T47D (cell line): ENCODE measurements at places on chromosomes 12 and 14.

DNA sequence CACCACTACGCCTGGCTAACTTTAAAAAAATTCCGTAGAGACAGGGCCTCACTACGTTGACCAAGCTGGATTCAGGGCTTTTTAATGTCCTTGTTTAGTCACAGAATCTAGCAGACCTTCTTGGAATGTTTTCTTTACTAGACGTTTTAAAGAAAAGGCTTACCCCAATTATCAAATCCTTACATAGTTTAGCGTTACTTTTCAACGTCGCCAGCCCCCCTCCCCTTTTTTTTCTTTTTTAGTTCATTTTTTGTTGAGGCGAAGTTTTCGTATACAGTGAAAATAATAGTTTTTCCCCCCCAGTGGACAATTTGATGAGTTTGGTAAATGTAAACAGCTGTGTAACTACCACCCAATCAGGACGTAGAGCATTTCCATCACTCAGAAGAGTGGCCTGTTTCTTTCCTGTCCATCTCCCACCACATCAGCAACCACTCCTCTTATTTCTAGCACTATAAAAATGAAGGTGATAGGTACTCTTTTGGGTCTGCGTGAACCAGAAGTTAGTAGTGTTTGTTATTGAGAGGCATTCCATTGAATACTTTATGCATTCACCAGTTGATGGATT, 753 bp upstream of the DLGAP5 start:
- no peak for DNase-seq

DNA sequence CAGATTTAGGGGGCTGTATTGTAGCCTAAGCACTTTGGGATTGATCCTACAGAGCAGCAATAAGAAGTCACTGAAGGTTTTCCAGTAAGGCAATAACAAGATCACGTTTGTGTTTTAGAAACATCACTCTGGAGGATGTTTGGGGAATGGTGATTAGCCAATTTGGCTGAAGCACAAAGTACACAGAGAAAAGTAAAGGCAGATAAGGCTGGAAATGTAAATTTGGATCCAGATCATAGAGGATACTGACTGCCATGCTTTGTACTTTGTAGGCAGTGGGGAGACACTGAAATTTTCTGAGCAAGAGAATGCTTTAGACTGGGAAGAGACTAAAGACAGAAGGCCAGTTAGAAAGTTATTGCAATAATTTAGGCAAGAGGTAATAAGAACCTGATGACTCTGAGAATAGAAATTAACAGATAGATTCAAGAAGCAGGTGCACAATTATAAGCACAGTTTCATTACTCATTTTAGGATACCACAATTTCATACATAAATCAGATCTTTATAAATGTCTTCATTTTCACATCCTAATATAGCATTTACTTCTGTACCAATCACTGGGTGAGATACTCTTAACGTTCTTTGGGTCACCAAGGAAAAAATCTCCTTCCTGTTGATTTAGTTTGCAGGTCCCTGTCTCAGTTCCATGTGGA, 314.5 kb upstream of the GARIN6 start:
- no peak for DNase-seq

DNA sequence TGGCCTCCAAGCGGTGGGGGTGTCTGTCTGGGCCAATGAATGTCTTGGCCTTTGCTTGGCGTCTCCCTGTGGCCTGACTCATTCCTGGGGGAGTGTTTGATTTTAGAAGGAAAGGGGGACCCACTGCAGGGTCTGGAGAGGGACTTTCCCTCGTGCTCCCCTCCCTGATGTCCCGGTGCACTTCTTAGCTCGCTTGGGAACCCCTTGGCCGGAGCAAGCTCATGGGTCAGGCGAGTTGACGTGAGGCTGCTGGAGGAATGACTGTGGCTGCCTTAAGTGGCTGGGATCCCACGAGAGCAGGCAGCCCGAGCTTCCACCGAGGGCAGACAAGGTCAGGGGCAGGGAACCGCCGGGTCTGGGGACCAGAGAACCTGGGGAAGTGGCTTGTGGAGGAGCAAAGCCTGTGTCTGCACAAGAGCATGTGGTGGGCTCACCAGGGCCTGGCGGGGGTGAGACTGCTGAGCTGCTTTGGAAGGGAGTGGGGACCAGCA, 218.4 kb upstream of the C14orf180 start:
- DNase-seq, result no peak

- no peak for DNase-seq
Observed at GRCh38 chr12:25497021-25497420, 56.1 kb downstream of the LMNTD1 start.

GRCh38 chr12:108663324-108664015, 29.8 kb upstream of the SELPLG start:
- no peak for DNase-seq

DNA sequence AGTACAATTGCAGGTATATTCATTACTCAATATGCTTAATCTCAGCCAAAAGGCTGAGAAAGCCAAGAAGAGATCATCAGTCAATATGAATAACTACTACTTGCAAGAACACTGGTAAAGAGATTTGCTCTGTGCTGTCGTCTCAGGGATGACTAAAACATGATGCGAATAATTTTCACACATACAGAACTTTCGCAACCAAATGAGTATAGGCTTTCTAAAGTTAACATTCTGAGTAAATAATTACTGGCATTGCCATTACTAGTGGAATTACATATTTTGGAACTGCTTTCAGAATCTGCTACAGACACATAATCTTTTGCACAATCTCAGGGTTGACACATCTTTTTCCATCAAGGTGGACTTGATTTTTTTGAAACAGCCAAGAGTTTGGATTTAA, 24.7 kb downstream of the NCKAP1L start:
- DNase-seq, result no peak

DNA sequence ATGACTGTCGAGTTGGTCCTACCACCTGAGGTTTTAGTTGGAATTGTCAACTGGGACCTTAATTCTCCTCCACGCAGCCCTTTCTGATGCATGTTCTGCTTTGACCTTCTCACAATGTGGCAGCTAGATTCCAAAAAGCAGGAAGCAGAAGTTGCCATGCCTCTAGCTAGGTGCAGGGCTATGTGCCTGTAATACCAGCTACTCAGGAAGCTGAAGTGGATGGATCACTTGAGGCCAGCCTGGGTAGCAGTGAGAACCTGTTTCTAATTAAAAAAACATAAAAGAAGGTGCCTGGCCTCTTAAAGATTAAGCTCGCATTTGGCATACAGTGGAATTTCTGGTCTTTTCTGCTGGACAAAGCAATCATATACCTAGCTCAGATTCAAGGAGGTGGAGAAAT, 77.1 kb downstream of the FGD4 start:
- no peak for DNase-seq

DNA sequence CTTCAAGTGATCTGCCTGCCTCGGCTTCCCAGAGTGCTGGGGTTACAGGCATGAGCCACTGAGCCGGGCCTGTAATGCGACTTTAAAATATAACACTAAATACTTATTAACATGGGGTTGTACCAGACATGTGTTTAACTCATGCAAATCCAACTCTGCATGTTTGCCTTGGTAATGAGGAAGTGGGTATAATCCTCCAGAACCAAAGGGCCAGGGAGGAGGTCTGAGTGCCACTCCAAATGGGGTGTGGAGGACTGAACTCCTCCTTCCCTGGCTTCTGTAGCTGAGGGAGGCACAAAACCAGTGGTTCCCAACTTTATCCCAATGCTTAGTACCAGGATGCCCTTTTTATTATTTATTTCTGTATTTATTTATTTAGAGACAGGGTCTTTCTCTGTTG, 61.6 kb upstream of the MED13L start:
- DNase-seq, result no peak

GRCh38 chr12:11228296-11228879, 41.1 kb downstream of the PRB3 start:
- peak; percentile 25 for DNase-seq

DNA sequence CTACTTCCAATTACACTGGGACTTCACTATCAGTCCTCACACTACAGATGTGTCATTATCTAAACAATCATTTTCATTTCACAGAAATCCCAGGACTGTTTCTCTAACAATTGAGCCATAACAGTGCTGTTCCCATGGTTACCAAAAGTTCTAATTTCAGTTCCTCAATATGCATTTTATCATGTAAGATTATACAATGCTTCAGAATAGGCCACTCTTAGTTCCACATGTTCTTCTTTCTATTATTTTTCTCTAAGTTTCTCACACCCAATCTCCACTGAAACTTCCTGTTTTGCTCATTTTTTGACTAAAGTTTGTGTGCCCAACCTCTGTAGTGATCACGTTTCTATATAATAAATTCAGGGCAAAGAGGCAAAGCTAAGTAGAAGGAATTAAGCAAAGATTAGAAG, 185.8 kb downstream of the DUSP6 start:
- no peak for DNase-seq

- DNase-seq, result no peak
Observed at GRCh38 chr12:54968181-54968730, 16.3 kb downstream of the TESPA1 start.

DNA sequence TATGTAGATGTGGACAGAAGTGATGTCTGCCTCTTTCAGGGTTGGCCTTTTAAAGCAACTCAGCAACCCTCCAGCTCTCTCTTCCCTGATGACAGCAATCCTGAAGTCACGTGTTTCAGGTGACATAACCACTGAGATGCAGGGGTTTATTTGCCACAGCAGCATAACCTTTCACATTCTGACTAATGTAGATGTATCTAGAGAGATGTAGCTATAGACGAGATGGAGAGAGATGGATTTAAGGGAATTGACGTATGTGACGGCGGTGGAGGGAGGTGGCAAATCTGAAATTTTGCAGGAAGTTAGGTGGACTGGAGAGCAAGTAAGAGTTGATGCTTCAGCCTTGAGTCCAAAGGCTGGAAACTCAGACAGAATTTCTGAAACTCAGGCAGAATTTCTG, 126.0 kb downstream of the ZFP36L1 start:
- DNase-seq, result no peak

DNA sequence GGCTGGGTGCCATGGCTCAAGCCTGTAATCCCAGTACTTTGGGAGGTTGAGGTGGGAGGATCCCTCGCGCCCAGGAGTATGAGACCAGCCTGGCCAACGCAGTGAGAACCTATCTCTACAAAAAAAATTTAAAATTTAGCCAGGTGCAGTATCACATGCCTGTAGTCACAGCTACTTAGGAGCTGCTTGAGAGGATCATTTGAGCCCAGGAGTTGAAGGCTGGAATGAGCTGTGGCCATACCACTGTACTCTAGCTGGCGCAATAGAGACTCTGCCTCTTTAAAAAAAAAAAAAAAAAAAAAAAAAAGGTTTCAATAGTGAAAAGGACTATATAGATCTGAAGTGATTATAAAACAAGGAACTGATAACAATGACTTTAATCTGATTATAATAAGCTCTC, 13.5 kb downstream of the PSMA3 start:
- no peak for DNase-seq

DNA sequence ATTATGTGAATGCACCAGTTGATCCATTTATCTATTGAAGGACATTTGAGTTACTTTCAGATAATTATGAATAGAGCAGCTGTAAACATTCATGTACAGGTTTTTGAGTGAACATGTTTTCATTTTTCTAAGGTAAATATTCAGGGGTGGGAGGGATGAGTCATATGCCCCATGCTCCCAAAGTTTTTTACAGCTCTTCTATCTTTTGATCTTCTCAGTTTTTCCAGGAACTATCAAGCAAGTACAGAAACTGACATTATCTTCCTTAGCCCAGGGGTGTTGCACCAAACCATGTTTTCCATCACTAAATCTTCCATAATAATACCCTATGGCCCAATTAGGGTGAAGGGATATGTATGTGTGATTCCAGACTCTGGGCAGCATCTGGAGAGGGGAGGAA, 384.5 kb downstream of the EMP1 start:
- DNase-seq, result no peak
